ENCODE measurements at places on chromosomes 13 and 19.

- no peak for DNase-seq
These were observed 88.6 kb downstream of the DPF1 start for GRCh38 chr19:38135150-38135998.

DNA sequence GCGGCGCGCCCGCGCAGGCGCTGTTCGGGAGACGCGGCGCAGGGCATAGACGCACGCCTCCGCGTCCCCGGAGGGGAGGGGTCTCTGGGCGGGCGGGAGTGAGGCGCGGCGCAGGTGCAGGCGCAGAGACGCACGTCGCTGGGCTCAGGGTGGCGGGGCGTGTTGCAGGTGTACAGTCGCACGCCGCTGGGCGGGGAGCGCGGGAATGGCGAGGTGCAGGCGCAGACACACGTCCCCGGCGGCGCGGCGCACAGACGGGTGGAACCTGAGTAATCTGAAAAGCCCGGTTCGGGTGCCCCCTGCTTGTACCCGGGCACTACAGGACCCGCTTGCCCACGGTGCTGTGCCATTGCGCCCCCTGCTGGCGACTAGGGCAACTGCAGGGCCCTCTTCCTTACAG lies 44.7 kb downstream of the PLPP2 start:
- DNase-seq, result peak; percentile 67

DNA sequence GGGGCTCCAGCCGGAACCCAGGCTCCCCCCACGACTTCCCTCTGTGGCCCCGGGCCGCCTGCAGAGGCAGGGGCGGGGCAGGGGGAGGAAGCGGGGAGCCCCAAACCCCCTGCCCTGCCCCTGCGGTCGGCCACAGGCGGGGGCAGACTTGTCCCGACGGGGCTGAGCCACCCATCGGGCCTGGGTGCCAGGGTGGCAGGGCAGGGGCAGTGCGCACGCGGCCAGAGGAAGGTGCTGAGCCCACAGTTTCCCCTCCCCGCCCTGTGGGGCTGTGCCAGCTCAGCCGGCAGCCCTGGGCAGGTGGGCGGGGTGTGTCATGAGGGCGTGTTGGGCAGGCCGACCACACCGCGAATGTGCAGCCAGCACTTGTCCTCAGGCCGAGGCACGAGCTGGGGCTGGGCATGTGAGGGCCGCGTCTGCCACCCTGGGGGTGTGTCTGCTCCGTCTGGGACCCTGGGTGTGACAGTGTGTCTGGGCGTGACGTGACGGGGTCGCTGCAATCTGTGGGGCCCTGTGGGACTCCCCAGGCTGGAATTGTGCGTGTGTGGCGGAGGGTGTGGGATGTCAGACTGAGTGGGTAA lies 17.7 kb downstream of the CCDC97 start:
- DNase-seq, result peak; percentile 95

DNA sequence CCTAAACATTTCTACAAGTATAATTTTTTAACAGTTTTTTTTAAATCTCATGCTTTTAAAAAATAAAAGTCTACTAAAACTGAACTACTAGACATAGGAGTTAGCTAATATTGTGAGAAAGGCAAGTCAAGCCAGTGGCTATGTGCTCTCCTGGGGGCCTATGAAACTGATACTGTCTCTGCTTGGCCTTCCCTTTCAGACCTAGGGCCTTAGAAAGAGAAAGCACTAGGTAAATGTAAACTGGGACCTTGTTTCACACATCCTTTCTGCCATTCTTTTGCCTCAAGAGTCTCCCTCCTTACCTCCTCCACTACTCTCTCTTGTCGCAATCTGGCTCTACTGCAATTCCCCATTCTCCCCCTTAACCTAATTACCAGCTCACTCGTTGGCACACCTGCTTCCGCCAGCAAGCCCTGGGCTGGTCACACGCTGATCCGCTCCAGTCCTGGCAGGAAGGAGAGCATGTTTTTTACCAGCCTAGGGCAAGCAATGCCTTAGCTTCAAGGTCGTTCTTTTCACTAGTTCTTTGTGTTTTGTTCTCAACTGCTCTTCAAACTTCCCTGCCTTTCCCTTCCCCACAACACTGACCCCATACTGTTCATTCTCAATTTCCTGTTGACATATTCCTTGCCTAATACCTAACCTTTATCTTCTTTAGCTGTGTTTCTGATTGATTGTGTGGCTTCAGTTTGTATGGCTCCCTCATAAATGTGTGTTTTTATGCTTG lies 23.1 kb downstream of the TBC1D4 start:
- DNase-seq, result no peak

GRCh38 chr19:55704494-55705245 lies 29.6 kb downstream of the EPN1 start:
- no peak for DNase-seq

DNA sequence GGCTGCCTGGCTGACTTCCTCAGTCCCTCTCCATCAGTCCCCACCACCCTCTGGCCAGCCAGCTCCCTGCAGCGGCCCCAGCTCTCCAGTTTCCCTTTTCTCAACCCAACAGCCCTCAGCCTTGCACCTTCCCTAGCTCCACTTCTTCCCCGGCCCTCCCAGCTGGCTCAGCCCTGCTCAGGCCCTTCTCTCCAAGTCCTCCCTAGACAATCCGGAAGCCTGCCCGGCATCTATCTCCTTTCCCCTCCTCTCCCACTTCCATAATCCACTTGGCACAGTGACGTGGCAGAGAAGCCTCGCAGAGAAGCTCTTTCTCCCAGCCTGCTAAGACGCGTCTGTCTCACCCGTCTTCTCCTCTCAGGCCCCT lies 1.1 kb downstream of the UBXN6 start:
- no peak for DNase-seq

DNA sequence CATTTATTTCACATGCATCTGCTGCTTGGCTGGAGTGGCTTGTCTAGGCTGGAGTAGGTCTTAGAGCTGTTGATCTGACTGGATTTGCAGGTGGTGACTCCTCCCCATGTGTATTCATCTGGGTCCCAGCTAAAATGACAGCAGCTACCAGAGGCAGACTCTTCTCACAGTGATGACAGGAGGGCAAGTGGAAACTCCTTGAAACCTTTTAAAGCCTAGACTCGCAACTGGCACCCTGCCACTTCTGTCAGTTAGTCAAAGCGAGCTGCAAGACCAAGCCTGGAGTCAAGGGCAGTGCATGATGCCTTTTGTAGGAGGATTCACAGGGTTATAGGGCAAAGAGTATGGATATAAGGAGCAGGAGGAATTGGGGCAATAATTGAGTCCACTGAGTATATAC lies 65.2 kb downstream of the TEX26 start:
- DNase-seq, result no peak

DNA sequence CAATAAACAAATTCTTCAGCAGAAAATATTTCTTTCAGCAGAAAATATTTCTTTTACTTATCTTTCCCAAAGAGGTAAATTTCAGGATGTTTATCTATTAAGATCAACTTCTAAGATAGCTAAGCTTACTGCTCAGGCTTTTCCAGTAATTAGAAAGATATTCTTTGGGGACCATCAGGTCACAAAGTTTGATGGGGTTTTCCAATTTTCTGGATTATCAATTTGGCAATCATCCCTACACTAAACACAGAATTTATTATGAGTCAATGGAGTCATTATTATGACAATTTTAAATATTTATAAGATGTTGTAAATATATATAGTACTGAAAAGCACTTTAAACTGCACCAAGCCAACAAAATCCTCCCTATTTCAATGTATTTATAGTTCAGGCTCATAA lies 137.6 kb downstream of the AKAP11 start:
- no peak for DNase-seq

DNA sequence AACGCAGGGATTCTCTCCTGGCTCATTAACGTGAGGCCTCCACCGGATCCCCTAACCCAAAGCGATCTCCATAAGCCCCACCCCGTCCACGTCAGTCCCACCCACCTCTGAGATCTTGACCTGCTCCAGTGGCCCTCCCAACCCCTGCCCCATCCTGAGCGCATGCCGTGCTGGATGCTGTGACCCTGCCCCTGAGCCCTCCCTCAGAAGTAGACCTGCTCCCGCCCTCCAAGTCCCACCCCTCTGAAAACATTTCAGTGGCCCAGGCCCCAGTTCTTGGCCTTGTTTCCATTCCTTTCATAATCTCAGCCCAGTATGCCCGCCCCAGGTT lies 19.9 kb downstream of the LMTK3 start:
- no peak for DNase-seq

- peak; percentile 85 for DNase-seq
These were observed 3.9 kb downstream of the ZNF266 start for GRCh38 chr19:9431475-9431874.

DNA sequence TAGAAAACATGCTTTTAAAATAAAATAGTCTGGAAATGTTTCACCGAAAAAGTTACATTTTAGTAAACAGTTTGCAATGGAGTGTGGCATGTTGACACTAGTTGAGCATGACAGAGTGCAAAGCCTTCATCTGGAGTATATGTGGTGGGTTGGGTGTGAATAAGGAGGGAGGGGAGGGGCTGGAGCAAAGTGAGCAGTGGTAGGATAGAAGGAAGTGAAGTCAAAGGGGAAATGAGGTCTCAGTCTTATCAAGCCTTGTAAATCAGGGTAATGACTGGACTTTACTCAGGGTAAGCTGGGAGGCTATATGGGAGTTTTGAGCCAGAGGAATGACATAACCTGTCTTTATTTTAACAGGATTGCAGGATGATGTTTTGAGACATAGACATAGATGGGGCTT lies 222.8 kb downstream of the PCDH20 start:
- no peak for DNase-seq

DNA sequence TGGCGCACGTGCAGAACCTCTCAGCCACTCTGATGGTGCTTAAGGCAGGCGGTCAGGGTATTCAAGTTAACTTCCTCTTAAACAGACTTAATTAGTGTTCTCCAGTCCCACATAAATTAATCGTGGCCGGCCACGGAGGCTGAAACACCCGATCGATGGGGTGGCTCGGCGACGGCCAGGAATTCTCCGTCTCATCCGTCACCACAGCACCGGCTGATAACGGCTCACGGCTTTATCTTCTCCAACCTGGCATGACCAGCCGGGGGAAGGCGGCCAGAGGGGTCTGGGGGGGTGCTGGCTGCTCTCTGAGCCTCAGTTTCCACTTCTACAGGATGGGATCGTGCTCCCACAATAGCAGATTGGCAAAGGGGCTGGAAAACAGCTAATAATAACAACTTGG lies 32.6 kb upstream of the TCF3 start:
- DNase-seq, result no peak

GRCh38 chr13:36673838-36674326 lies at the start of gene SERTM1:
SERTM1 (plus strand) TSS chr13:36674020; CDS start chr13:36695079, 21,059 bp downstream.
- no peak for DNase-seq

- no peak for DNase-seq
These were observed 95.5 kb upstream of the SERP2 start for GRCh38 chr13:44278166-44278565.

DNA sequence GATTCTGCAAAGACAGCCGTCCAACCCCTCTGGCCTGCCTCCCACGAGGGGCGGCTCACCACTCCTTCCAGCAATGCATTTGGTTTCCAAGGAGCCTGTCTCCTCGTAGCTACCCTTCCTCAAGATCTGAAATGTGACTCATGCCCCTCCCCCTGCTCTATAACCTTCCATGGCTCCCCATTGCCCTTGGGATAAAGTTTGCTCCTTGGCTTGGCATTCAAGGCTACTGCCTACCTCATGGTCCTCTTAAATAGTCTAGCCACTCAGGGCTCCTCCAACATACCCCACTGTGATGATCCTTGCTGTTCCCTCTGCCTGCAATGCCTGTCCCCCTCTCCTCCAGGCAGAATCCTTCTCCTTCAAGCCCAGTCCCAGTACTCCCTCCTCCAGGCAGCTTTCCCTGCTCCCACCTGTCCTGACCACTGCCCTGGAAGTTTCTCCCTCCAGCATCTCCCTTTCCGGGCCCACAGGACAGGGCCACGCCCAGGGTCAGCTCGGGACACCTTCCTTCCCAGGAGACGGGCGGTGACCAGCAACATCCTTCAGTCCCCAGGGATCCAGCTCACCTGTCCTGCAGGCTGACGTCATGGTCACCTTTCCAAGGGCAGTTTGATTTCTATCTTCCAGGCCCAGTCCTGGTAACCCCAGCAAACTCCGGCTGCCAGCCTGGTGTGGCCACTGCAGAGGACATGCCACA lies 19.2 kb upstream of the SEMA6B start:
- DNase-seq, result no peak

- no peak for DNase-seq
These were observed 2.1 kb upstream of the TDRD12 start for GRCh38 chr19:32717496-32717895.

DNA sequence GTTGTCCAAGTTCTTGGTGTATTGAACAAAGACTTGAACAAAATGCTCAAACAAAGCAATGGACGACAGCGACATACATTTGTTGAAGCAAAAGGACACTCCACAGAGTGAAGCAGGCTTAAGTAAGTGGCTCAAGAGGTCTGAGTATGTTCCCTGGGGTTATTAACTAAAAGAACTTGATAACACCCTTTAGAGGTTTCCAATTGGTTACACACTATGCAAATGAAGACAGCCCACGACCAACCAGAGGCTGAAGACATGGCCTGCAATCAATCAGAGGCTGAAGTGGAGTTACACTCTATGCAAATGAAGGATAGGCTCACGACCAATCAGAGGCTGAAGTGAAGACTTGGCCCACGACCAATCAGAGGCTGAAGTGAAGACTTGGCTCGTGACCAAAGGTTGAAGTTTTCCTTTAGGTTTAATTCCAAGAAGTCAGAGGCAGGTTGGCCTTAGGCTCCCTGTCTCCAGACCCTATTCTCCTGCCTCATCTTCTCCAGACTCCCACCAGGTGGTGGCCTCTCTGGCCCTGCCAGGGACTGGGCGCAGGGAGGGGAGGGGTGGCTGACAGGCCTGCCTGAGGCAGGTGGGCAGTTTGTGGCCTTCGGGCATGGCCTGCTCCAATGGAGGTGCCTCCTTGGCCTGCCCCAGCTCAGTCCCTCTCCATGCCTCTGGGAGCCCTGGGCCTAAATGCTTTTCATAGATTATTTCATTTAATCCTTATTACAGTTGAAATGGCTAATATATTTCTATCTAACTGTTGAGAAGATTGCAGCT lies 38.1 kb downstream of the CCDC169 start:
- no peak for DNase-seq
